ENCODE measurements at places on chromosomes 4 and X. TPM values are rescaled to one million over a fixed set of nuclear protein-coding genes. Genes with fewer than 3 reads are reported as not detected.

- DNase-seq: no peak
These were observed 97.3 kb upstream of the ATP6AP2 start for GRCh38 chrX:40483502-40483901.

- peak; percentile 96 for DNase-seq
These were observed 15.6 kb upstream of the ASMTL start for GRCh38 chrX:1468250-1468772.

Gene XIAP
- total RNA-seq: 28.7 TPM

DNA sequence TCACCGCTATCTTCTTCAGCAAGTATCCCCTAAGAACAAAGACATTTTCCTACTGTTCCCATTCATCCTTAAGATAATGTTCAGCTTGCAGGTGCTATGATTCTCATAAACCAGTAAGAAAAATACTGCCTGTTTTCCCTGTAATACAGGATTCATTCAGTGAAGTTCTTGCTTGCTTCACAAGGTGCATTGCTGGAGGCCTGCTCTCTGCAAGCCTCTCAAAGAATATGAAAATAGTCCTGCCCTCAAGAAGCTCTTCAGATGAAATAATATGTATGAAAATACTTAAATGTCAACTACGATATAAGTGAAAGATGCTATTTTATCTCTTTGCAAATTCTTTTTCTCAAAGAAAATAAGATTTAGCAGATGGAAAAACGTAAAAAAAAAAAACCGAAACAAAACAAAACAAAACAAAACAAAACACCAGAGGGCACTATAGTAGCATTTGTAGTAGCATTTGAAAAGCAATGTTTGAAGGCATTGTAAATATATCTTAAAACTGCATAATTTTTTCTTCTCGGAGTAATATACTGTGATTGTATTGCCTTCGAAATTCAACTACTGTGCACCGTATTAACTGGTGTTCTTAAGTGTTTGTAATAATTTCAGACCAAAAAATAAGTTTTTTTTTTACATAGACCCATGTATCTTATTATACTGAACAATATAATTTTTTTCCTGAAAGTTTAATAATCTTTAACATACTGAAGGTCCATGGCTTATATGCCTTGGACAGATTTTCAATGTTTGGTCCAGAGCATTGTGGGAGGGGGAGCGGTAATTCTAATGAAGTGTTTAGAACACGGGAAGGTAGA is 26.0 kb downstream of the ADH4 start:
- peak; percentile 24 for DNase-seq

- DNase-seq: no peak
These were observed 69.4 kb downstream of the CCKAR start for GRCh38 chr4:26420913-26421312.

- peak; percentile 60 for DNase-seq
These were observed 2.1 kb downstream of the MND1 start for GRCh38 chr4:153346563-153346962.

Gene NDP
- not detected for total RNA-seq

GRCh38 chrX:26783512-26784225 is 567.7 kb downstream of the MAGEB5 start:
- peak; percentile 62 for DNase-seq

DNA sequence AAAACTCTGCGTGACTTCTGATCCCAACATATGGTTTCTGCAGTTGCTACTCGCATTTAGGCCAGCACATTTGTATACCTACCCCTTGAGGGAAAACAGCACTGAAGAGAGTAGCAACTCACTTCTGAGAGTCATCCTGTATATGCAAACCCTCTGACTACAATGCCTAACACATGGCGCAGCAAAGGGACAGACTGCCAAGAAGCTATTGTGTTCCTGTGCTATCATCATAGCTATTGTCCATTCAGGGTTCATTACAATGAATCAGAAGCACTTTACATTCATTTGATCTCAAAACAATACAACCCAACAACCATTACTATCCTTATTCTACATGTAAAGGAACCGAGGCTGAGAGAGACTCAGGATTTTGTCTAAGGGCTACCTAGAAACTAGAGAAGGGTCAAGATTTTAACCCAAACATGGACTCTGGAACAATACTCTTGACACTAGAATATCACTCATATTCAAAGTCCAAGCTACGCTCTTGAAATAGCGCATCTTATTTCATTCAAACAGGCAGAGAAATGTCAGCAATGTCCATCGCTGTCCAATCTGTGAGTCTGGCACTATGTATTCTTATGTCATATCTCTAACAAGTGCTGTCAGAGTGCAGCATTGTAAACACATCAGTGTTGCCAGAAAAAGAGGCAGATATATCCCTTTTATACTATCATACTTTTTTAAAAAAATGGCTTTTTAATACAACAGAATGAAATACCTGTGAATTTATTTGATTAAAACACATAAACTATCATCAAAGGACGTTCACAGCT is 173.6 kb downstream of the CORIN start:
- DNase-seq: no peak

DNA sequence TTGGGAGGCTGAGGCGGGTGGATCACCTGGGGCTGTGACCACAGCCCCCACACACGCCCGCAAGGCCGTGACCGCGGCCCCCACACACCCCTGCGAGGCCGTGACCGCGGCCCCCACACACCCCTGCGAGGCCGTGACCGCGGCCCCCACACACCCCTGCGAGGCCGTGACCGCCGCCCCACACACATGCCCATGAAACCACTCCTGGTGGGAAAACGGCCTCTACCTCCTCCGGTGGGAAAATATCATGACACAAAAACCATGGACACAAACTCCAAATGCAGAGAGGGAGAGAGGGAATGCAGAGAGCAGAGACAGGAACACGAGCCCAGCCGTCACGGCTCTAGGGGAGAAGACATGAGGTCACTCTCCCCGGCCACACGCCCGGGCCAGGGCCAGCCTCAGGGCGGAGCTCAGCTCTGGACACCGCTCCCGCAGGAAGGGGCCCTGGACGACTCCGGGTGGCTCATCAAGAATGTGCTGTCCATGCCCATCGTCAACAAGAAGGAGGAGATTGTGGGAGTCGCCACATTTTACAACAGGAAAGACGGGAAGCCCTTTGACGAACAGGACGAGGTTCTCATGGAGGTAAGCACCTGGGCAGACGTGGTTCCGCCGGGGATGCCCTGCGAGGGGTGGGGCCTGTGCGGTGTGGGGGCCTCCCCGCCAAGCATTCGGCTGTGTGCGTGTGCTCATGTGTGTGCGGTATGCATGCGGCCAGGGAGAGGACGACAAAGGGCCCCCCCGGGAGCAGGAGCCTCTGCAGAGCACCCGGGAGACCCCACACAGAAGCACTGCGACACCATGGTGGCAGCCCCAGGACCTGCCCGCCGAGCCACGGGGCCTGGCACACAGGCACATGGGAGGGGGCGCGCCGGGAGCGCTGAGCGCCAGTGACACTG is 17.4 kb downstream of the ATP5ME start:
- no peak for DNase-seq

DNA sequence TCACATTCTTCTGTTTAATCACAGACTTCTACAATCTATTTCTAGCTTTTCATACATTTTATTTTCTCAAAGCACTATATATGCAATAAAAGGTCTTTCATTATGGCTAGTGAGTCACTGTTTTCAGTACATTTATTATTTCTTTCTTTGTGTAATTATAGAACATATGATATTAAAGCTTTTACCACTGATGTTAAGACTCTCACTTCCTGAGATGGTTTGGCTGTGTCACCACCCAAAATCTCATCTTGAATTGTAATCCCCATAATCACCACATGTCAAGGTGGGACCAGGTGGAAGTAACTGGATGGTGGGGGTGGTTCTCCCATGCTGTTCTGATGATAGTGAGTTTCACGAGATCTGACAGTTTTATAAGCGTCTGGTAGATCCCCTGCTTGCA is 41.9 kb downstream of the UBA6 start:
- DNase-seq: no peak

DNA sequence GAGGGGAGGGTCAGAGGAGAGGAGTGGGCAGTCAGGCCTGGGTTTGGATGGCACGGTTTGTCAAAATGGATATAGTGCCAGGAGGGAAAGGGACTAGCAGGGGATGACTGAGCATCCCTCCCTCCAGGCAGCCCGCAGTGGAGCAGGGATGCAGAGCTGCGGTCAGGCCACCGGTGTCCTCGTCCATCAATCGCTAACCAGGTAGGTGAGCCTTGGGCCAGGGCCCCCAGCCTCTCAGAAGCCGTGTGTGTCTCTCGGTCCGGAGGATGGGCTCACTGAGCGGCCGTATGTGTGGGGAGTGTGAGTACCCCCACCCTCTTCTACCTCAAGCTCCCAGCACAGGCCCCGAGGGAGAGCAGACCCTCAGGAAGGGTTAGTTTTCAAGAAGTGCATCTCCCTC is 538 bp upstream of the CYTL1 start:
- DNase-seq: no peak

DNA sequence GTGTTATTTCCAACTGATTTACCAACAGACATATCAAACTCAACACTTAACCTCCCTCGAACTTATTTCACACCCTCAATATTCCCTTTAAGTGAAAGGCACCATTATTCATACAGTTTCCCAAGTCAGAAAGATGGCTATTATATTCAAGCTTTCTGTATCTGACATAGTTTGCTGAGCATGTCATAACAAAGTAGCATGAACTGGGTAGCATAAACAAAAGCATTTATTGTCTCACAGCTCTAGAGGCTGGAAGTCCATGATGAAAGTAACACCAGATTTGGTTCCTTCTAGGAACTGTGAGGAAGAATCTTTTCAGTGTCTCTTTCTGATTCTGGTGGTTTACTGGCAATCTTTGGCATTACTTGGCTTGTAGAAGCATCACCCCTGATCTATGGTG is 1388.6 kb downstream of the TECRL start:
- no peak for DNase-seq

- DNase-seq: peak; percentile 68
These were observed 770 bp downstream of the SMAD1 start for GRCh38 chr4:145482209-145483037.

GRCh38 chrX:96480081-96480480 is 204.6 kb upstream of the DIAPH2 start:
- DNase-seq: no peak

DNA sequence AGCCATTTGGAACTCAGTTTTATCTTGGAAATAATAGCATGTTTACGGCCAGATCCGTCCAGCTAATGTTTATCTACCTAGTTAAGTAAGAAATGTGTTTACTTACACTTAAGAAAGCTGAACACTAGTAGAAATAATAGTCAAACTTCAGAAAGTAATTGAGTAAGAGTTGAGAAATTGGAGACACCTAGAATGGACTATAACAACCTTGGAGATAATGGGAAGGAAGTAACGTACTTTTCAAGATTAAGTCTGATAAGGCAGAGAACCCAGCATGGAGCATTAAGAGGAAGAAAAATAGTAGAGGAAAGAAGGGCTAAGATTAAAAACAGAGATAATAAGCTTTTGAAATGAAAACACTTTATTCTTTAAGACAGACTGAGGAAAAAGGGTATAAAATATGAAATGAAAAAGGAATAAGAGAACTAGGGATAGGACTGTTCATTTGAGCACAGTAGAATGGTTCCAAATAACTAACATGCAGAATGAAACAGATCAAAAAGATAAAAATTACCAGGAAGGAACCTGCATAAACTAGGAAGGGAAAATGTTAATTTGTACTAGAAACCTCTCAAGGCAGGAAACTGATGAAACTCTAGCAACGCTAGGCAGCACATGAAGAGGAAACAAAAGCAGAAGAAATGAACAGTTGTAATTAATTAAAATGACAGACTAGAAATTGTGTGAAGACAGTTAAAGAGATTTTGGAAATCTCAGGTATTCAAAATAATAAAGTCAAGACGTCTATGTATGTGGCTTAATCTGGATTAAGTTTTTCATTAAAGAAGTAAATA is 71.7 kb downstream of the FBXW7 start:
- DNase-seq: peak; percentile 60

DNA sequence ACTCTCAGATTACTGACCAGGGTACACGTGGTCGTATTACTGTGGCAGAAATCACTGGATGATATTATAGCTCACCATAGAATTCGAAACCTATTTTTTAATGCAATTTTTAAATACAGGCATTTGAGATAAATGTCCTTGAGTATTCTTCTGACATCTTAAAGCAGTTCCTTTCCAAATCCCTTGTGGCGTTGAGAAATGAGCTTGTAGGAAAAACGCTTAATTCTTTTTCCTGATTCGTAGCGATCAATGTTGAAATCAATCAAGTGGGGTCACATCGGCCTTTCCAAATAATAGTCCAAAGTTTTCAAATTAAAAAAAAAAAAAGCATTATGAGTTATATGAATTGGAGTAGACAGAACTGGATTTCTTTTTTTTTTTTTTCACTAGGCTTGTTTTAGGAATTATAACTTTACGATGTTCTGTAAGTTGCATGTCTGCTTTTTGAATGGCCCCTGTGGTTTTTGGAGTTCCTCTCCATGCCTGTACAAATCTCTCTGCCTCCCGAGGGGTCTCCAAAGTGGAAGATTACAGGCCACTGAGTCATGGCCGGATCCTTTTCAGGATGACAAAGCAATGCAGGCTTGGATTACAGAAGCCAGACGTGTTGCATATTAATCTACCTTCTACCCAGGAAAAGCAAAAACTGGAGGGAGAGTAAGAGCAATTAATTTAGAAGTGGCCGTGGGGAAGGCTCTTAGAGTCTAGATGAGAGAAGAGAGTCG is 226.1 kb downstream of the SHOX start:
- no peak for DNase-seq

GRCh38 chr4:139267301-139267700 is 12.7 kb downstream of the MGARP start:
- DNase-seq: no peak

GRCh38 chr4:176864238-176864637 is 71.5 kb upstream of the VEGFC start:
- DNase-seq: no peak

DNA sequence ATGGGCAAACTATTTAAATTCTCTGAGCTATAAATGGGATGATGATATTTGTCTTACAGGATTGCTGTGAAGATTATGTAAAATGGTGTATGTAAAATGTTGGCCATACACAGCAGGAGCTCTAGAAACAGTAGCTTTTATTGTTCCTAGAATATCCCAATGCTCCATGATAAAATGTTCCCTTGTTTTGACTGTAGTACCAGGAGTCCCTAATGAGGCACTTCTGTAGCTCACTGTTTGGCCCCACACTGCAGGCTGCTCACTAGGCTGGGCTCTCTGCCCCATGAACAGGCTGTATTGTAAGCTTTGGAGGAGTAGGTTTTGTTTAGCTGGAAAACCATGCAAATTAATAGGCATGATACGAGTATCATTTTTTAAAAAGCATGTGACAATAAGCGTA is 3.3 kb upstream of the FGA start:
- DNase-seq: no peak

DNA sequence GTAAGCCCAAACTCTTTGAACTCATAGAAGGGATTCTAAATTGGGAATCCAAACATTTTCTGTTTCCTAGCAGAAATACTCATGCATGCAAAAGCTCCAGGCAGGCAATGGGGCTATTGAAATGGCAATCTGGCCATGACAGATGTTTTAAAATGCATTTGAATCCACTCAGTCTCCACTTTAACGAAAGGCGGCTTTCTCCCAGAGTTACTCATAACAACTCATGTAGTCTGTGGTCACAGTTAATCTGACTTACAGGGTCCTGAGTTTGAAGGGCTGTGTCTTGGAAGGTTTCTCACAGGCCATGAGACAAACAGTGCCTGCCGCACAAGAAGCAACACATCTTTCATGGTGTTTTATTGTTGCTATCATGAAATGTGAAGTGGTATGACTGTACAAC is 185.7 kb downstream of the AMELX start:
- no peak for DNase-seq

Measured in OCI-LY7 (cell line).